ENCODE measurements at places on chromosomes 12 and 14. TPM values are rescaled to one million over a fixed set of nuclear protein-coding genes. Genes with fewer than 3 reads are reported as not detected.
A peak's percentile ranks its signal among the peaks of the same experiment; 100 is the strongest.

TMEM132C gene
- 10.6 TPM for total RNA-seq

DNA sequence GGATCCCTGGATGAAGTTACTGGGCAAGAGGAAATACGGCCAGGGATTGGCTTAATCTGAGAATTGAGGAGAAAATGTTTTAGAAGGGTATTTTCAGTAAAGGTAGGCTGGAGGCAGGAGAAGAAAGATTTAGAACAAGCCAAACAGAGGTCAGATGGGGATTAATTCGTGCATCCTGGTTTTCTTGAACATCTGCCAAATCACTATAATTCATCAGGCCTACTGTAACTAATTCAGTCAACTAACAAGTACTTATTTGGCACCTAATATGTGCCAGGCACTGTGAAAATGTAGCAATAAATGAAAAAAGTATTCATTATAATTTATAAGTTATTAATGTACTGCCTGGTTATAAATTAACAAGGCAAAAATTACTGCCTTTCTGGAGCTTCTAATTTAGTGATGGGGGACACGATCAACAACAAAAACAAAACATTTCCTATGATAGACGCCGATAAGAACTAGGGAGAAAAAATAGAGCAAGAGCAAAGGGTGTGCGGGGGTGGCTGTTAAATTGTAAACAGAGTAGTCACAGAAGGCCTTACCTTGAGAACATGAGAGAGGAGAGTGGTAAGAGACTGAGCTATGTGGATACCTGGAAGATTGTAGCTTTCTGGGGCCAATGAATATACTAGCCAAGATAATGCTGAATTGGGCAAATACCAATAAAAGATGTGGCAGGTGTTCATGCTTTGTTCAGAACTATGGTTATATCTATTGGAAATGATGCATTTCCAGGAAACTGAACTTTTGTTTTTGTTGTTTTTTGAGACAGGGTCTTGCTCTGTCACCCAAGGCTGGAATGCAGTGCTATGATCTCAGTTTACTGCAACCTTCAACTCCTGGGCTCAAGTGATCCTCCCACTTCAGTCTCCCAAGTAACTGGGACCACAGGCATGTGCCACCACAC, 34.0 kb downstream of the DUSP16 start:
- H3K36me3 ChIP-seq = no peaks in the 10 kb centered on the region
- no peak overlapping the region for H3K4me3 ChIP-seq
- H3K27ac ChIP-seq = peak overlapping the region; percentile 91
- peaks cover 41% of the 10 kb centered on the region for H3K4me1 ChIP-seq
- no peak for DNase-seq

DNA sequence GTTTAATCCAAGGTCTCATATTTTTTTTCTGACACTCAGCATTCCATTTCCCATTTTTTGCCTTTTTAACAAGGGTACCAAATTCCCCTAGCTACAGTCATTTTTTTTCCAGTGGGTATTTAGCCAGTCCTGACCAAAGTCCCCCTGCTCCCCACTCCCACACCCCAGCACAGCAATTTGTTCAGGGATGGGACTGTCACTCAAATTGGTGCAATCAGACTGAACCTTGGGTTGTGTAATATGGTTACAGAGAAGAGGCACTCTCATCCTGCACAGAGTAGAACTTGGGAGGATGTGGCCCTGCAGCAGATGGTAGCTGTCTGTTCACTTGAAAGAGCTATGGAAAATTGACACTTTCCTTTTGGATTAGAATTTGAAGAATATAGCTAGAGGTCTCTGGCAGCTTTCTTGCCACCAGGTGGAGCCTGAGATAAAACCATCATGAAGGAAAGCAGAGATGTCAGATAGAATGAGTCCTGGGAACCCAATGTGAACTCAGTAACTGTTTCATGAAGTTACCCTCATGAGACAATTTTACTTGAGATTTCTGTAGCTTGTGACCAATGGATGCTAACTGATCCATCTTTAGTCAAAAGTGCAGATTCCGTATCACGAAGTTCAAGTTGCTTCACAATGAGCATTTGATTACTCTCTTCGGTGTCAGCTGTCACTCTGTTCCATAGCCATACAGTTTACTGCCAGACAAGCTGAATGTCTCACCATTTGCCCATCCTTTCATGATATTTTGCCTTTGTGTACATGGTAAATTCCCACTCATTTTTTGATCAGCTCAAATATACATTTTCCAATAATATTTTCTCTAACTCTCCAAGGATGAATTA, 394.0 kb upstream of the SYT1 start:
- H3K36me3 ChIP-seq = no peaks in the 10 kb centered on the region
- H3K27me3 ChIP-seq = no peaks in the 10 kb centered on the region
- no peak overlapping the region for H3K4me3 ChIP-seq
- H3K4me1 ChIP-seq = no peaks in the 10 kb centered on the region
- H3K27ac ChIP-seq = no peak overlapping the region

GRCh38 chr14:43894534-43894933, 612.5 kb downstream of the FSCB start:
- no peak for DNase-seq
- H3K27ac ChIP-seq = no peak overlapping the region
- no peaks in the 10 kb centered on the region for H3K27me3 ChIP-seq
- no peak overlapping the region for H3K4me3 ChIP-seq
- no peaks in the 10 kb centered on the region for H3K36me3 ChIP-seq

All from hepatocyte (in vitro differentiated cells).